Fibroblast of skin of right biceps (primary cell): ENCODE measurements at places on chromosomes 6 and 20.

- DNase-seq: no peak
These were observed 695.1 kb upstream of the CITED2 start for GRCh38 chr6:140069576-140069975.

- DNase-seq: no peak
These were observed 339.8 kb downstream of the ESR1 start for GRCh38 chr6:152147269-152147668.

DNA sequence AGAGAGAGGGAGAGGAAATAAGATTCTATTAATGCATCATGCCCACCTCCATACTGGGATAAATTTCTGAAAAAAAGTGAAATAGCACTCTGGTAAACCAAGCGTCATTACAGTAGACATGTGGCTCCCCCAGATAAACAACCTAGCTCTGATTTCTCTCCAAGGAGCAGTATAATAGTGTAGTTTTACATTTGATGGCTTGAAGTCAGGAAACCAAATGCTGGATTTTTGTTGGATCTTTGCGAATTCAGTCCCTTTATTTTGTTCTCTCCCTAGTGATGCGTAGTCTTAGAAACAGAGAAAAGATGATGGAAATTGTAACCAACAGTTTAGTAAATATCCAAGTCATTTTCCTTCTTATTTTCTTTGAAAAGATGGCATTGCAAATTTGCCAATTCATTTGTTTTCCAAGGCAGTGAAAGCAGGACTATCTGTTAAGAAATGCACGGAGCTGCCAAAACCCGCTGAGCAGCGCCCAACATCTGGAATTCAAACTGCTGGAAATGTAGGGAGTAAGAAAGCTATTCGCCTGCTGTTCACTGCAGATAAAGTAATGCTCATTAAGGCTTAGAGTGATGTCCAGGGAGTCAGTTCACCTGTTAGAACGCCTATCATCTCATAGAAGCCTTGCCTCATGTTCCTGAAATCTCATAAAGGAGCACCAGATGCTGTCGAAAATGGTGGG lies 85.7 kb upstream of the DOK5 start:
- DNase-seq: no peak

DNA sequence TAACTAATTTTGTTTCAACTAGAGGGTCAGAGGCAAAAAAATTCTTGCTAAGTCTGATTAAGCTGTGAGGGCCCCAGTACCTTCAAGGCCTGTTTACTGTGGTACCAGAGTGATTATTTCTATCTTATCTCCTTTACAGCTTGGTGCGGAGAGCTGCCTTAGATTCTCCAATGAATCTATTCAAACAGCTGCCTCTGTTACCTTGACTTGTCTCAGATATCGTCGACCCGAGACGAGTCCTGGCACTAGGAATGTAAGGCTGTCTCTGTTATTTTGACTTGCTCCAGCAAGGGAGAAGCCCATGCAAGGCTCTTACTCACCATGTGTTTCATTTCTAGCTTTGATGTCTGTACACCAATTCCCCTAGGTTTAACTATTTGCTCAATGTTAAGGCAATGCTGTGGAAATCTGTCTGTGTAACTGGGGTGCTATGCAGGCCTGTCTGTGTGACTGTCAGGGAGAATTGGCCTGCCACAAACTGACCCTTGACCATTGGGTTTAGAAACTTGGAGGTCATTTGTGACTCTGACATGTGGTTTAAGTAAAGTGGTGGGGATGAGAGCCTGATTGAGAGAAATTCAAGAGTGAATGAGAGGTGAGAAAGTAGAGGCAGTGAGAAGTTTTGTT lies 10.4 kb upstream of the FKBPL start:
- DNase-seq: no peak

DNA sequence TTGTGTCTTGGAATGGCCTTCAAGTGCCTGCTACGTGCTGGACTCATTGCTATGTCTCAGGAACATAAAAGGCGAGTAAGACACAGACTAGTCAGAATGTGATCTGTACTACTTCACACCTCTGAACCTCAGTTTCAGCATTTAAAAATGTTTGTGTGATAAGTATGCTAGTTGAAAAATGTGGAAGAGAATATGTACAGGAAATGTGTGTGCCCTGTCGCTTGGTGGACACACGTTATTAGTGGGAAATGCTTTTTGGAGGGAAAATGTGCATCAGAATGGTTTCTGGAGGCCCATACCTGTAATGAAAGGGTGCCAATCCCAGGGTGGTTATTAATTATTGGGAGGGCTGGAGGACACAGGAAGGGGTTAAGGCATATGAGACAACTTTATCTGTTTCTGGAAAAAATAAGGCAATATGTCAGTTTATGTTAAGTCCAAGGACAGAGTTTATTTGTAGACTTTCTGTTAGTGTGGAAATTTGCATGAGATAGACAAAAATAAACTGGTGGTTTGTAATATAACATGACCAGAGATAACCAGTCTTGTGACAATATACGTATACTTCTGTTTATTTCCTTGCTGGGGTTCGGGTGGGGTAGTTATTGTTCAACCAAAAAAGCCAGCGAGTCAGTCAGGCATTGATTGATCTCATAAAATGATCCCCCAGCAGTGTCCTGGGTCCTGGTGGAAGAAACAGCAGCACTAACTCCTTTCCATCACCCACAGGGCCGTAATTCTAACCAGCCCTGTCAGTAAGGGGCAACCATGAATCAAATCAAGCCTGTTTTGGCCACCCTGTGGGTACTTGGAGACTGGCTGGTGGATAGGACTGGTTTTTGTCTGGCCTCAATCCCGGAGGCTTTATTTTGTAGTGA lies 117.9 kb downstream of the JARID2 start:
- DNase-seq: no peak

DNA sequence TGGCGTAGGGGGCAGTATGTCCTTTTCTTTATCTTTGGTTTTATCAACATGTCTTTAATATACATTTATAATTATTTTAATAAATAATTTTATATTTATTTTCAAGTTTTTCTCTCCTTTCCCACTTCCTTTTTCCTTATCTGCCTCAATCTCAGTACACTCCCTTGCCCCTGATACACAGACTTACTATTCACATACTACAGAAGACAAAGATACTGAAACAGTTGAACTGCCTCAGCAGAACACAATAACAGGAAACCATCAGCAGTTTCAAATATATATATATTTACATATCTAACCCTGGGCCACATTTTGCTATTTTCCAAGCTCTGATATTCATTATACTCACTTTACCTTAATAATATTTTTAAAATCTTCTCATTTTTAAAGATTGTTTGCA lies 19.8 kb downstream of the IBTK start:
- no peak for DNase-seq

DNA sequence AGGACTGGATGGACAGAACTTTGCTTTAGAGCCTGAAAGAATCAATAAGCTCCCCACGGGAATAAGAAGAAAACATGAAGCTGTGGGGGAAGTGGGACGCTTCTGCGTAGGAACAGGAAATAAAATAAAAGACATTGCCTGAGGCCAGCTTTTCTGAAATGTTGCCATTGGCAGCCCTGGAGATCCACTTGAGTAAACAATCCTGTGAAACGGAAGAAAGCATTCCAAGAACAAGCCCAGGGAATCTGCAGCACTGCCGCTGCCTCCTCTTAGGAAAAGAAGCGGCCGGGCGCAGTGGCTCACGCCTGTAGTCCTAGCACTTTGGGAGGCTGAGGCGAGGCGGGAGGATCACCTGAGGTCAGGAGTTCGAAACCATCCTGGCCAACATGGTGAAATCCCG lies 182.3 kb upstream of the RALGAPA2 start:
- no peak for DNase-seq

DNA sequence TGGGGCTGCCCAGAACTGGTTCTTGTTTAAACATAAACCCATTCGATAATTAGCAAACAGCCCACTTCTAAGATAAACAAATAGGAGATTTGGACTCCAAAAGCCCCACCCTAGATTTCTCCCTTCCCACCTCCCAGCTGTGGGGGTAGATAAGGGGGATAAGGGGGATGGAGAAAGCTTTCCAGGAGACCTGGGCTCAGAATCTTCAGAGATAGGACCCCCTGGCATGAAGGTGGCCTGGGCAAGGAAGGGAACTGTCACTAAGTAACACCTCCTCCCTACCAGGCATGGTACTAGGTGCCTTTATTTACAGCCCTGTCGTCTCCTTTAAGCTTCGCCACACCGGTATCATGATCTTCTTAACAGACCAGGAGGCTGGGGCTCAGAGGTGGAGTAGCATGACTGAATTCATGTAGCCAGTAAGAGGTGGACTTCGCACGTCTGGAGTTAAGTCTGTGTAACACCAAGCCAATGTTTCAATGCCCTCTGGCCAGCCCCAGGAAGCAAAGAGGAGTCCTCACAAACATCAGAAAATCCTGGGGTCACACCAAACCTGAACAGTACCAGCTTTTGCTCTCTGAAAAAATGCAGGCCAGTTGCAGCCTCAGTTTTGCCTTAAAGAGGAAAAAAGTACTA lies 4.6 kb downstream of the SDC4 start:
- no peak for DNase-seq

GRCh38 chr6:150694889-150695288 lies 95.2 kb downstream of the PLEKHG1 start:
- no peak for DNase-seq

GRCh38 chr6:26195924-26196845 lies 109.0 kb downstream of the HFE start:
- peak; percentile 56 for DNase-seq

DNA sequence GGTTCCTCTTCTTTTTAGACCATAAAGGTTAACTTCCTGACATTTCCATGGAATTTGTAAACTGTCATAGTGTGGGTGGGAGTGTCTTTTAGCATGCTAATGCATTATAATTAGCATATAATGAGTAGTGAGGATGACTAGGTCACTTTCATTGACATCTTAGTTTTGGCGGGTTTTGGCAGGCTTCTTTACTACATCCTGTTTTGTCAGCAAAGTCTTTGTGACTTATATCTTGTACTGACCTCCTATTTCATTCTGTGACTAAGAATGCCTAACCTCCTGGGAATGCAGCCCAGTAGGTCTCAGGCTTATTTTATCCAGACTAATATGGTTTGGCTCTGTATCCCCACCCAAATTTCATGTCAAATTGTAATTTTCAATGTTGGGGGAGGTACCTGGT lies 149.6 kb upstream of the SYNCRIP start:
- peak; percentile 4 for DNase-seq

- no peak for DNase-seq
These were observed 143.6 kb downstream of the DST start for GRCh38 chr6:56499095-56499494.

DNA sequence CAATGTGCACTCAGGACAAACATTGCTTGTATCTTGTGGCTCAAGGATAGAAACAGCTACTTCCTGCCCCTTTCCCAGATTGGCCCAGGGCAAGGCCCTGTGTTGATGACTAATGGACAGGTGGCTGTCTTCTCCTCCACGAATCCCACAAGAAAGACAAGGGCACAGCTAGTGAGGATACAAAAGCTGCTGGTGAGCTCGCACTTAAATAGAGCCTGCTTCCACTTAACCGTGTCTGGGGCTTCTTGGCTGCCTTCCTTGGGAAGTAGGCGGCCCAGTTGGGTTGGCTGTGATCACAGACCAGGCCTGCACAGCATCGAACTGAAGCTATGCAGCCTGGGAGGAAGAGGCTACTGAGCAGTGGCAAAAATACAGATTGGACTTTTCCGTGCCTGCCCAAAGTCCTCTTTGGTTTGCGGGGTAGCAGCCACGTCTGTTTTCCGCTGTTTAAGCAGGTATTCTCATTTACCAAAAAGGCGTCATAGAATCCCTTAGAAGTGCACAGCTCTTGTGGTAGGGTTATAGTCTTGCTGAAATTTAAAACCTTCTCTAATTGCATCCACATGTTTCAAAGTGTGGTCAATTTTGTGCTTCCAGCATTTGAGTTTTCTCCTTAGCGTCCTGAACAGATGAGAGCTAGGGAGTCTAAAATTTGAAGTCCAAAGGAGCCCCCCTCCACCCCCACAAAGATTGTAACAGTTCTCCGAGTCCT lies 23.0 kb upstream of the NAA20 start:
- peak; percentile 65 for DNase-seq

- no peak for DNase-seq
These were observed 52.6 kb downstream of the FOXA2 start for GRCh38 chr20:22531756-22532155.

DNA sequence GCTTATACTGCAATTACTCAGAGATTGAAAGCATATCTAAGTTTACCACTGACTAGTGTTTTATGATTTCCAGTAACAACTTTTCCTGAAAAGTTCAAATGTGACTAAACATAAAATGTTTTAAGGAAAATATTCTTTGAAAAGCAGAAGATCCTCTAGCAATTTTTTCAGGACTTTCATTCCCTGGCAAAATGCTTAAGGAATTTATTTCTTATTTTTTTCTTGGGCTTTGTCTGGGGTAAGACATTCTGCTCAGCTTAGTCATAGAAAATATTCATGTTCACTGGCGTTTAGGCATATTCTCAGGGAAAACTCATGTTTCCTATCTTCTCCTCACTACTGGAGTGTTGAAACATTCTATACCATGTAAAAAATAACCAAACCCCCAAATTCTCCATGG lies 235.3 kb upstream of the CEP162 start:
- peak; percentile 87 for DNase-seq

GRCh38 chr6:26299286-26300042 lies 65.5 kb upstream of the BTN3A2 start:
- DNase-seq: peak; percentile 21

DNA sequence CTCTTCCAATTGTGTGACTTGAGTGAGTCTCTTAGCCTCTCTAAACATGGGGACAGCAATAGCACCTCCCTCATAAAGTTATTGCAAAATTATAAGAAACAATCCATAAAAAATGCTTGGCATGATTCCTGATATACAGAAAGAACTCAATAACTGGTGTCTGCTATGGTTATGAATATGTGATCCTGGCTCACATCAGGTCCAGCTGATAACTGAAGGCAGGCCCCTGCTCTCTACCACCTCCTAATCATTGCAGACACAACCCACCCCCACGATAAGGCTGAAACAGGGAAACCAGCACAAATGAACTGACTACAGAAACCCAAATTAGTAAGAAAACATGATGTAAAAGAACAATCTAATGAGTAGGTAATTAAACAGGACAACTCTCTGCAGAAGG lies 5.4 kb downstream of the TRIM15 start:
- DNase-seq: no peak

DNA sequence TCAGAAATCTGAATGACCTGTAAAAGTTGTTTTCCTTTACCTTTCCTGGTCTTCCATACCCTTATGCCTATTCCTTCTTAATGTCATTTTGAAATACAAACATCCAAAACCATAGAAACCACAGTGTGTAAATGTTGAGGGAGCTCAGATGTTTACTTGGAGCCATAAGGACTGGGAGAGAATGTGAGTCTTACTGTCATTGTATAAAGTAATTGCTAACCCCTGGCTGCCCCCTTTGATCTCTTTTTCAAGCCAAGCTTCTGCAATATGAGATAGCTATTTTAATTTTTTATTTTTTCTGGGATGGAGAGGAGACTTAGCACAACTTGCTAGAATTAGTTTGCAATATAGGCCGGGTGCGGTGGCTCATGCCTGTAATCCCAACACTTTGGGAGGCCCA lies 124.4 kb upstream of the AKIRIN2 start:
- no peak for DNase-seq

- peak; percentile 20 for DNase-seq
These were observed 614.0 kb upstream of the EYS start for GRCh38 chr6:66321017-66321416.

GRCh38 chr6:16028966-16029365 lies 99.9 kb upstream of the MYLIP start:
- DNase-seq: no peak

GRCh38 chr6:22221211-22221610 lies 75.6 kb downstream of the PRL start:
- no peak for DNase-seq
